Type B pancreatic cell (in vitro differentiated cells): ENCODE measurements at places on chromosomes 4 and X.

GRCh38 chrX:33906971-33907370 lies 225.1 kb downstream of the FAM47A start:
- DNase-seq = no peak

- no peak for DNase-seq
Observed at GRCh38 chrX:11663875-11664210, 1.9 kb downstream of the ARHGAP6 start.

GRCh38 chr4:16237715-16238114 lies 11.4 kb upstream of the TAPT1 start:
- no peak for DNase-seq

- no peak for DNase-seq
Observed at GRCh38 chrX:148203531-148203930, 222.4 kb downstream of the FMR1NB start.

GRCh38 chr4:93827272-93827947 lies 1.1 kb upstream of the ATOH1 start:
- no peak for DNase-seq

DNA sequence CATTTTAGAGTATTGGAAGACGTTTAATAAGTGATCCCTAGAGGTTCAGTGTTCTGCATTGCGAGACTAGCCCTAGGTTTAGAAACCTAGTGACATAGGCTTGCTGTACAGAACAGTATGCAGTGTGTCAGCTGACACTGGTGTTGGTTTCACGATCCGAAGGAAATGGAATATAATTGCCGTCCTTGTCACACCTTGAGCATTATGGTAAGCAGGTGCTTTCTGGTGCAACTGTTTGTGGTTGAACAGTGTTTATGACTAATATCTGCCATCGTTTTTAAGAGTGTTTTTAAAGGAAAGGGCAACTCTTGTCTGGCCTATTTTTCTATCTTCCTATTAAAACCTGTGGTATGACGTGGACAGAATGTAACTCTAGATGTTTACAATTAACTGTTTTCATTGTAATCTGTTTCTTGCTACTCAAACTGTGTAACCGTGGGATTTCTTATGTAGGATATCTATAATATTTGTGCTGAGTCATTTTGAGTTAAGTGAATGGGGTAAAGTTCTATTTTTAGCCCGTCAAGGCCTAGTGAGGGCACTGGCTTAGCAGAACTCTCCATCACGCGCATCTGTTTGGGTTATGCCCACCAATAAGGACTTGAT lies 53.8 kb upstream of the TBC1D14 start:
- DNase-seq = no peak

GRCh38 chrX:131725001-131725654 lies 181.3 kb downstream of the OR13H1 start:
- no peak for DNase-seq

- DNase-seq = no peak
Observed at GRCh38 chrX:10986616-10987015, 124.5 kb upstream of the HCCS start.

DNA sequence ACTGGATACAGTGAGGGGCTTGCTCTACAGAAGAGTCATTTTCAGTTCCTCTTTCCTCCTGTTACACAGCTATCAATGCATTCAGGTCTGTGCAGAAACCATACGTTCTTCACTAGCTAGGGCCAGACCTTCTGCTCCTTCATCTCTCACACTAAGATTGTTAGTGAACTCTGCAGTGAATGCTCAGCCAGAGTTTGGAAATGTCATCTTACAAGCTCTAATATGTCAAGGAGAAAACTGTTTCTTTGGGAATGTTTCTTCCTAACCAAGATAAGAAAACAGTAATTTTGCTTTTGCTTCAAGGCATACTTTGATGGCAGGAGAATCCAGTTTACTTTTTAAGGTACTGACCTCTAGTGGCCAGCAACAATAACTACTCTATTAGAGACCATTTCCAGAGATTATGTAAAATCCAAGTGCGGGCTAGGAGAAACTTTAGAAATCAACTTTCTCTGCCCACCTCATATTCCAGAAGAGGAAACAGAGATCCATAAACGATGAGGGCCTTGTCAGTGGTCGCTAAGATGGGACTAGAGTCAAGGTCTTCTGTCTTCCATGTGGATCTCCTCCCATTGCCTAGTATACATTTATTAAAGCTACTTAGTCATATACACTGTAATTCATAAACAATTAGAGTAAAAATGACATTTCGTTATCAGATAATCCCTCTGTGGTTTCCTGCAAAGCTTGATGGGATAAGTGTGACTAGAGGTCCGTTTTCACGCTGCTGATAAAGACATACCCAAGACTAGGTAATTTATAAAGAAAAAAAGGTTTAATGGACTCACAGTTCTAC lies 12.1 kb upstream of the CC2D2A start:
- DNase-seq = no peak

DNA sequence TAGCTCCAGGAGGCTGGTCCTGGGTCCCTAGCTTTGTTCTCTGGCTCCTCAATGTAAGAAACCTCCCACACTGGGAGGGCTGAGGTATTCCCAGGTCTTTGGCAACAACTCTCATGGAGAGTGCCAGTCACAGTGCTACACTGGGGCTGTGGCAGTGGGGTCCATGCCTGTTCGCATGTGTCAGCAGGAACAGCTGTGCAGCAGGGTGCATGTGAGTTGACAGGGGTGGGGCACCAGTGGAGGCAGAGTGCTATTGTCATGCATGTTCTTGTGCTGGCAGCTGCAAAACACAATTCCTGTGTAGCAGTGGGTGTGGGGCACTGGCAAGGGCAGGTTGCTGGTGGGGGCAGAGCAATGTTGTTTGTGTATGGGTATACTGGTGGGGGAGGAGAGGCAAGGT lies 246.0 kb downstream of the CXXC4 start:
- no peak for DNase-seq

DNA sequence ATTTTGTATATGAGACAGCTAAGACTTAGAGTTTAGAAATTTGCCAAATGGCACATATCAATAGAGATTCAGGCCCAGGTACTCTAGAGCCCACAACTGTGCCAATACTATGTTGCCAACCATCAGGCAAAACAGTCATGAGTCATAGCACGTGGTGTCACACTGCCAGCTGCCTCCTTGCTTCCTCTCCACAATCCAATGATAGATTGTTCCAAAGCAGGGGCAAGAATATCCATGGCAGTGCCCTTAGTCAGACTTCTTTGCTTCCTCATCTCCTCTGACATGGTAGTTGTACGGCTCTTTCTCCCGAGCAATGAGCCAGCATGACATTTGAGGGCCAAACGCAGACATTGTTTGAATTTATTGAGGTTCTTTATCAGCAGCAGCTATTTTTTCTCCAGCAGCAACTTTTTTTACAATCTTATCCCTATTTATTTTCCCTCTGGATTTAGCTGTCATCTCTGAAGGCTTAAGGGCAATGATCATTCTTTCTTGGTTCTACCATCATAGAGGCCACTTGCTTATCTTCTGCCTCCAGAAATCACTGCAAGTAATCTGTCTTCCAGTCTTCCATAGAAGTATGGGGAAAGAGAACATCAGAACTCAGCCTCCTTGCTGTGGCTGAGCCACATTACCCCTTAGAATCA lies 169.7 kb downstream of the COL4A6 start:
- DNase-seq = no peak

GRCh38 chr4:152211936-152212653 lies 323.8 kb downstream of the FBXW7 start:
- DNase-seq = no peak

- no peak for DNase-seq
Observed at GRCh38 chrX:138885886-138886285, 174.4 kb upstream of the FGF13 start.

GRCh38 chr4:82754513-82755165 lies 44.0 kb downstream of the SCD5 start:
- DNase-seq = no peak

- DNase-seq = no peak
Observed at GRCh38 chrX:21479695-21480270, 105.6 kb downstream of the CNKSR2 start.

DNA sequence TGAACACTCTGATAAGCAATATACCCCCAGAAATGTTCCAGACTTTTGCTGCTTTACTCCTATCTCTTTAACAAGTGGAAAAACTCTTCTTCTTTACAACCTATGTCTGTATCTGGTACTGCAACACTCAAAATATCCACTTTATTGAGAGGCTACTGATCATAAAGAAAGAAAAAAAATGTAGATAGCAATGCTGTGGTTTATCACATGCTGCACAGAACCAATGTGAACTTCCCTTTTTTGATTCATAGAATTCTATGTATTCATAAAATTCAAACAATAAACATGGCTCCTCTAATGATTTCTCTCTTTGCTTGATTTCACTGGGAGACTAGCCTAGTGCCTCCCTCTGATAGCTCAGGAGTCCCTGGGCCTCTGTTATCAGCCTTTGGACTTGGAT lies 223.5 kb downstream of the ZNF674 start:
- DNase-seq = no peak

- no peak for DNase-seq
Observed at GRCh38 chrX:109511113-109511512, 25.5 kb upstream of the NXT2 start.

DNA sequence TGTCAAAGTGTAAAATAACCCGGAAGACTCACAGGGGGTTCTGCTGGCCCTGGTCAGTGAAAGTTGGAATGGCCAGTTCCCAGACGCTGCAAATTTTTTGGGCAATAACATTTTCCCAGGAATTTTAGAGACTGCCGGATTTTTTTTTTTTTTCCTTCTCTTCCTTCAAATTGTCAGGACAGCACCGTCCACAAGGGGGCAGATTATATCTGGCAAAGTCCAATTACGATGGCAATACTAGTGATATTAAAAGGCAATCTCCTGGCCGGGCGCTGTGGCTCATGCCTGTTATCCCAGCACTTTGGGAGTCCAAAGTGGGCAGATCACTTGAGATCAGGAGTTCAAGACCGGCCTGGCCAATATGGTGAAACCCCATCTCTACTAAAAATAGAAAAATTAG lies 20.5 kb downstream of the SLC25A5 start:
- DNase-seq = no peak

GRCh38 chr4:168886351-168886750 lies 123.7 kb downstream of the CBR4 start:
- DNase-seq = no peak

GRCh38 chr4:158873795-158874401 lies 105.1 kb downstream of the FNIP2 start:
- DNase-seq = no peak

- no peak for DNase-seq
Observed at GRCh38 chr4:38155589-38156294, 195.5 kb downstream of the PTTG2 start.

- no peak for DNase-seq
Observed at GRCh38 chr4:5337731-5338130, 286.5 kb downstream of the STK32B start.

GRCh38 chr4:79235095-79235494 lies 90.8 kb downstream of the NAA11 start:
- DNase-seq = no peak

GRCh38 chr4:3302173-3302785 lies 9.5 kb downstream of the RGS12 start:
- no peak for DNase-seq

GRCh38 chr4:79886557-79886956 lies 186.5 kb downstream of the ANTXR2 start:
- DNase-seq = no peak

DNA sequence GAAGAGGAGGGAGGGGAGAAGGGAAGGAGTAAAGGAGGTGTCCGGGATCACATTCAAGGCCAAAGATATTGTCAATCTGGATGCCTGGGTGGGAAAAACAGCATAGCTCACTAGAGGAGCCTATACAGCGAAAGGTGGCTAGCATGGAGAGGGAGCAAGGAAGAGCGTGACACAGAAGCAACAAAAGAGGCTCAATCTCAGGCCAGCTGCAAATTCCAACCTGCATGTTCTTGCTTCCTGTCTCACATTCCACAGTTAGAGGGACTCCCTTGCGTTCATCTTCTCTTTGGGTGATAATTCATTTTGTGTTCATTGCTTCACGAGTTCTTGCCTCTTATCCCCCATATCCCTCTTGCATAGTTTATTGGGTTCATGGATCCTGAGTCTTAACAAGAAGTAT lies 3.0 kb upstream of the CLNK start:
- DNase-seq = no peak

DNA sequence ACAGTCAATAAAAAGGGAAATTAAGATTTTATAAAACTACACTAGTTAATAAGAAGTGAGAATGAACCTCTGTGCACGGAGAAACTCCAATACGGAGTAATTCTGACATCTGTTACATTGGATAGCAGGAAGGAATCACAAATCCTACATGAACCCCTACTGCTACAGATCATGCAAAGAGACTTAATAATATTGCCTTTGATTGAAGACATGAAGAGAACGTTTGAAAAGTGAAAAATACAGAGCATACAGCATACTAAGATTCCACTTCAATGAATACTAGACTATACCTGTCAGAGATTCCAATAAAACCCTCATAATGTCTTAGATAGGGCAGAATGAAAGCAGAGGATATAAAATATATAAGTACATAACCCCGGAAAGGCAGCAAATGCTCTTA lies 360.4 kb upstream of the GALNT7 start:
- DNase-seq = no peak

DNA sequence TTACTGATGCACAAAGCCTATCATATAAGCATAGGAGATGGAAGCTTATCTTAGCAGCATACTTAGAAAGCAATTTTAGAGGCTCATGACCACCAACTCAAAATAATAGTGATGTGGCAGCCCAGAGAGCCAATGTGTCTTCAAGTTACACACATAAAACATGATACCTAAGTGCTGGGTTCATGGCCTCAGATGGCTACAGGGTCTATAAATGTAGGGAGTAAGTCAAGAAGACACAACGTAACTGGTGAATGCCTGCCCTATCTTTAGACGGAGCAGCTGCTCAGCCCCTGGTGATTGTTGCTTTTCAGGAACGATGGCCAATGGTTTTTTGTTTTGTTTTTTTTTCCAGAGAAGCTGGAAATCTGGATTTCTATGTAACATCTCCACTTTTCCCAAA lies 42.8 kb downstream of the RNF150 start:
- no peak for DNase-seq

DNA sequence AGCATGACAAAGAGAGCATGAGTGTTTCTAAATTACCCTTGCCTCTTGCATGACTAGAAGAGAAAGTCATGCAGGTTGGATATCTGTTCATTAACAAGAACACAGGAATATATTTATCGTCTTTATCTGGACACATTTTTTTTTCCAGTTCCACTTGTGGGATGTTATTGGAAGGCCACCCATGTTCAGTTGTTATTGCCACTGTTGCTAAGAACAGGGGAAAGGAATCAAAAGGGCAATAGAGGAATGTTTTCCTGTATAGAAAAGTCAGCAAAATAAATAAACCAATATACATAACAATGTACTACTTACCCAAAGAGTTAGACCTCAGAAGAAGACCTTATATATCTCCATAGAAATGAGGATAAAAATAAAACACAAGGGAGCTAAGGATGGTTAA lies 270.1 kb downstream of the QDPR start:
- DNase-seq = no peak

GRCh38 chrX:69067841-69068240 lies 97.4 kb downstream of the PJA1 start:
- no peak for DNase-seq

DNA sequence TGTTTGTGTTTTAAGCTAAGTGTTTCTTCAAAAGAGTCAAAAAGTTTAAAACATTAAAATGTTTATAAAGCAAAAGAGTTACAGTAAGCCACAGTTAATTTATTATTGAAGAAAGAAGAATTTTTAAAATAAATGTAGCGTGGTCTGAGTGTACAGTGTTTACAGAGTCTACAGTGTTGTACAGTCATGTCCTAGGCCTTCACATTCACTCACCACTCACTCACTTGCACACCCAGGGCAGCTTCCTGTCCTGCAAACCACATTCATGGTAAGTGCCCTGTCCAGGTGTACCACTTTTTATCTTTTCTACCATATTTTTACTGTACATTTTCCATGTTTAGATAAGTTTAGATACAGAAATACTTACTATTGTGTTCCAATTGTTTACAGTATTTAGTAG lies 239.7 kb upstream of the AGA start:
- DNase-seq = no peak

GRCh38 chr4:139890816-139891215 lies 225.2 kb downstream of the MGST2 start:
- DNase-seq = no peak
